ENCODE measurements at places on chromosomes 1 and 21.

DNA sequence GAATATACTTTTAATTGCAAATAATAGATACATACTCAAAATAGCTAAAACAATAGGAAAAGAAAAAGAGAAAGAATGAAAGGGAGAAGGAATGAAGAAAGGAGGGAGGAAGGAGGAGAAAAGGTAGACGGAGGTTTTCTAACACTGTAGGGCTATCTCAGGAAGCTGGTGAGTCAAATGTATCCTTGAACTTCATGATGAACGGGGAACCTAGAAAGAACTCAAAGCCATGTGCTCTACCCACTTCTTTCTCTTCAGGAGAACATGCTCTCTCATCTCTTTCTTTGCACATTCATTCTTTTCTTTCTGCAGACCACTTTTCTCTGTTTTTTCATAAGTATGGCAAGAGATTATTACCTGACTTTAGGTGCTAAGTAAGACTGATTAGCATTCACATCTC lies 37.3 kb upstream of the ZNF644 start:
- DNase-seq = no peak

DNA sequence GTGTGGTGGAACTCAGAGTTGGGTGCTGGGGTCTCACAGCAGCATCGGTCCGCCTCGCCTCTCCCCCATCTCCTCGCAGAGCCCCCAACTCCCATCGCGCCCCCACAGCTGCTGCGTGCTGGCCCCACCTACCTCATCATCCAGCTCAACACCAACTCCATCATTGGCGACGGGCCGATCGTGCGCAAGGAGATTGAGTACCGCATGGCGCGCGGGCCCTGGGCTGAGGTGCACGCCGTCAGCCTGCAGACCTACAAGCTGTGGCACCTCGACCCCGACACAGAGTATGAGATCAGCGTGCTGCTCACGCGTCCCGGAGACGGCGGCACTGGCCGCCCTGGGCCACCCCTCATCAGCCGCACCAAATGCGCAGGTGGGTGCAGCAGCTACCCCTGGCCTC lies 24.2 kb downstream of the PTPRU start:
- no peak for DNase-seq

DNA sequence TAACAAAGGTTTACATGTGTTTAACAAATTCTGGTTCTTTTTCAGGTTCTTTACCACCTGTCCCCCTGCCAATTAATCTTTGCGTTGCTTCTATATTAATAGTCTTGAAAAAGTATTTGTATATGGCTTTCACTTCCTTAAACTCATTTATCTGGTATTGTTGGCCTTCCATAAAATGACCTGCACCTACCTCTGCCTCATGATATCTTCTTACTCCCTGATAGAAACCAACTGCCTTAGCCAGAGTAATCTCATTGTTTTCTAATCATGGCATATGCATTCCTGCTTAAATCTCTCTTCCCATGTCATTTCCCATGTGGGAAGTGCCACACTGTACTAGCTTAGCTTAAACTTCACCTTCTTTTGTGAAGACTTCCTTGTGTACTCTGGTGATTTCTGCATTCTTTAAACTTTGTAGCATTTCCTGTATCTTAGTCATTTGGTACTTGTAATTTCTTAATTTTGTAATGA lies 8.7 kb downstream of the SMG7 start:
- DNase-seq = peak; percentile 57

- no peak for DNase-seq
Observed at GRCh38 chr1:90761781-90762589, 44.9 kb upstream of the BARHL2 start.

- peak; percentile 99 for DNase-seq
Observed at GRCh38 chr1:156896490-156897033, 3.0 kb downstream of the PEAR1 start.

- DNase-seq = no peak
Observed at GRCh38 chr1:186179231-186179630, 195.8 kb downstream of the TPR start.

GRCh38 chr1:170630977-170631376 lies 33.0 kb upstream of the PRRX1 start:
- DNase-seq = no peak

- peak; percentile 47 for DNase-seq
Observed at GRCh38 chr1:247421074-247421473, 5.1 kb downstream of the NLRP3 start.

GRCh38 chr1:246279402-246279801 lies 227.7 kb downstream of the SMYD3 start:
- no peak for DNase-seq

DNA sequence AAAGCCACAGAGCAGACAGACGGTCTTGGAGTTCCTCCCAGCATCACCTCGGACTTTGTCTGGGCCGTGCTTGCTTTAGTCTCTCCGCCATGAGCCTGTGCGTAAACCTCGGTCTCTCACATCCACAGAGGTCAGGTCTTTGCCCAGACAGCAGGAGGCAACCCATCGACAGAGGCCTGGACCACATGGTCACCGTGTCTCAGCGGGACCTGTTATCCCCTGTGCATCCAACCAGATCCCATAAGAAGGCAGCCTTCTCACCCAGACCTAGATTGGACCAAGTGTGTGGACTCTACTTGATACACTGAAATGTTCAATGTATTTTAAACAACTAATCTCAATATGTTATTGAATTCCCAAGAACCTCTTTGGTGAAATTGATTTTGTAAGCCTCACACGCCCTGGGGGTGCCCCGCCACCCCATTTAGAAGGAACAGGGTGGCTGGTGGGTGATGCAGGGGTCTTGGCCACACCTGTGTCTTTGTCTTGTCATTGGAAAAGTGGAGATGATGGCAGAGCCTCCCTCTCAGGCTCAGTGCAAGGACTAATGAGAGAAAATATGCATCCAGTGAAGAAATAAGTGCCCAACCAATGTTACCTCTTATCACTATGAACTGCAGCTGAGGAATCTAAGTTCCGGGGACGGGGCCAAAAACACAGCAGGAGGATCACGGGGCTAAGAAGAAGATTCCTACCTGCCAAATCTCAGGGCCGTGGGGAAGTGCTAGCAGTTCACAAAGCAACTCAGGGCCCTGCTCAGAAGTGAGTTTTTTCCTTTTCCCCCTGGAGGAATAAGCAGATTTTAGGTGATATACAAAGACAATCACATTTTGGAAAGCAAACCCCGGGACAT lies 101.6 kb upstream of the BACE2 start:
- no peak for DNase-seq

GRCh38 chr1:111489604-111490003 lies 13.8 kb downstream of the ADORA3 start:
- DNase-seq = no peak

DNA sequence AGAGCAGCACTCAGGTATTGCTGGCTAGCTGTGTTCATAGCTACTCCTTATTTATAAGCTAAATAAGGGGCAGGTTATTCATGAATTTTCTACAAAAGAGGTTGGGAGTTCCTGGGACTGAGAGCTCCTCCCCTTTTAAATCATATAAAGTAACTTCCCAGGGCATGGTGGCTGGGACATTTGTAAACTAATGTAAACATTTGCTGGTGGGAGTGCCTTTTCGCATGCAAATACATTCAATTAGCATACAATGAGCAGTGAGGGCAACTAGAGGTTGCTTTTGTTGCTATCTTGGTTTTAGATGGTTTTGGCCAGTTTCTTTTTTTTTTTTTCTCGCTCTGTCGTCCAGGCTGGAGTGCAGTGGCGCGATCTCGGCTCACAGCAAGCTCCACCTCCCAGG lies 43.4 kb downstream of the GNPAT start:
- no peak for DNase-seq

- DNase-seq = peak; percentile 71
Observed at GRCh38 chr1:22107126-22107525, 35.8 kb downstream of the WNT4 start.

DNA sequence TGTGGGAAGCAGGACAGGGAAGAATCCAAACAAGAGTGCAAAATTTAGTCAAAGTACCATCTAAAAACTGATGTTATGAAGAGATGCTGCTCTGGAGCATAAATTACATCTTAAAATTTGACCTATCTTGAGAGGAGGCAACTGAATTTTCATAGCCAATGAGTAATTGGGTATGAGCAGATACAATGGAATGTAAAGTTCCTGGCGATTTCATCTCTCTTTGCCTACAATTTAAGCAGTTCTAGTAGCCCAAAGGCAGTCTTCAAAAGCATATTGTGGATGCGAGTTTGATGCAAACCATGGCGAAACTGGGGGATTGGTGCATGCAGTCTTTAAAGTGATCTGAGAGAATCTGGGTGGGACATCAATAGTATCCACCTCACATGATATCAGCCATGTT lies 1265.9 kb downstream of the BRINP3 start:
- DNase-seq = peak; percentile 78

- peak; percentile 10 for DNase-seq
Observed at GRCh38 chr1:8395433-8395866, 77.5 kb downstream of the SLC45A1 start.

DNA sequence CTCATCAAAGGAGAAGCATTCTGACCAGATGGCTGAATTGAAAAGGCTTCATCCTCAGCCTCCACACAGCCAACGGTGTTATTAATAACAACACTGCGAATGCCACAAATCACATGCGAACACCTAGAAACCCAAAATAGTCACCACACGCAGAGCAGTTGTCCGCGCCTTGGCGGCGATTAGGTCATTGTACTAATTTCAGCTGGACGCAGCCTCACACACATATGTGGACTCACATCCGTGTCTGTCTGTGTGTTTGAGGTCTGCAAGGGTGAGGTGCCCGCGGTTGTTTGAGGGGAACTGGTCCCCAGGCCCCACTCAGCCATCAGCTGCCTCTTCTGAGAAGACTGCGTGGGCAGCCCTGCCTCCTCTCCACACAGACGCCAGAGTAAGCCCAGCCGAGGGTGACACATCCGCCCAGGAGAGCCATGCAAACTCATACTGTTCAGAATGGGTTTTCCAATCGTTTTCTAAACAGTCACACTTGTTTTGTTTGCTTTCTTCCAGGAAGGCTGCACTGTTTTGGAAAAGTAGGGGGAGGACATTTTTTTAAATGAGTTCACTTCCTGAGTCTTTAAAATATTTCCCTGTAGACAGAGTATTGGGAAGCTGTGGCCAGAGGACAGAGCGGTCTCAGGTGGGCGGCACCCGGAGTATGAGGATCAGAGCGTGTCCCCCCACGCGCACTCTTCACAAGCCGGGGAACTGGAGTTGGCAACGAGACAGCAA lies 53.4 kb downstream of the TOMM20 start:
- peak; percentile 96 for DNase-seq

- no peak for DNase-seq
Observed at GRCh38 chr1:38436006-38436405, 389.4 kb upstream of the POU3F1 start.

DNA sequence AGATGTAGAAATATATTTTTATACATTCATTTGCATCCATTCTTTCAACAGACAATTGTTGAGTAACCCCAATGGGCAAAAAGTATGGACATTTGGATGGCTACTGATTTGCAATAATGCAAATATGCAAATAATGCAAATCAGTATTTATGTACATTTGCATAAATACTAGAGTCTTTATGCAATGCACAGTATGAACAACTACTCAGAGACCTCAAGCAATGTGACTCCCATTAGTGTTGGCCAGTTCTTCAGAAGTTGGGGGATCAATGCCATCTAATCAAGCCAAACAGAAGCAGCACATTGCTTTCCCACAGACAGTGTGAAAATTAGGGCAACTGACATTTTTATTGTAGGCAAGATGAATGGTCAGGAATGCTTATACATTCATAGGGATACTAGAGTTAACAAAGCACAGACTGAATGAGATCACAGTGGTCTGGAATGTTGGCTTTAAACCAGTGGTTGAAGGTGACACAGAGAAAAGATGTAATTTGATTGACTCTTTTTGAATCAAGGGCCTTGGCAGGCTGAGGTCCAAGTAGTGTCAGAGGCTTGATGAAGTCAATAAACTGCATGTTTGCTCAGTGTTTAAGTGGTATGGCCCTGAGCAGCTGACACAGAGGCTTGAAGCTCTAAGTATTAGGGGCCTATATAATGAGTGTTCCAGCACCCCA lies 256.6 kb downstream of the CTH start:
- DNase-seq = no peak

DNA sequence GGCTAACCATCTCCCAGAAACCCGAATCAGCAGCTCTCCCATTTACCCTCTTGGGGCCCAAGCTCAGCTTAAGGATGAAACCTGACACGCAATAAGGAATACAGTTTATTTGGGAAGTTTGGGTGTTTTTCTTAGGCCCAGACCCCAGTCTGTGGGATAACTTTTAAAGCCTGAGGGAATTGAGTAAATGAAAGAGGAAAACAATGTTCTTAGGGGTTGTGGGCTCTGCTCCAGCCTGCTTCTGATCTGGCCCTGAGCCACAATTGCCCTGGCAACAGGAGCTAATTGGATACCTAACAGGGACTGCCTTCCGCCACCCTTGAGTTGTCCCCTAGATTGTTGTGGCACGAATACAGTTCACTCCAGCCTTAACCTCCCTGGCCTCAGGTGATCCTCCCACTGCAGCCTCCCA lies 20.1 kb downstream of the DYRK3 start:
- no peak for DNase-seq

GRCh38 chr1:227102056-227102455 lies 162.0 kb downstream of the COQ8A start:
- DNase-seq = no peak

- peak; percentile 26 for DNase-seq
Observed at GRCh38 chr1:160149716-160150115, 1.7 kb upstream of the ATP1A4 start.

GRCh38 chr1:228093050-228093906 lies 9.8 kb downstream of the C1orf35 start:
- DNase-seq = no peak

GRCh38 chr1:115814685-115815398 lies 26.1 kb downstream of the NHLH2 start:
- no peak for DNase-seq

DNA sequence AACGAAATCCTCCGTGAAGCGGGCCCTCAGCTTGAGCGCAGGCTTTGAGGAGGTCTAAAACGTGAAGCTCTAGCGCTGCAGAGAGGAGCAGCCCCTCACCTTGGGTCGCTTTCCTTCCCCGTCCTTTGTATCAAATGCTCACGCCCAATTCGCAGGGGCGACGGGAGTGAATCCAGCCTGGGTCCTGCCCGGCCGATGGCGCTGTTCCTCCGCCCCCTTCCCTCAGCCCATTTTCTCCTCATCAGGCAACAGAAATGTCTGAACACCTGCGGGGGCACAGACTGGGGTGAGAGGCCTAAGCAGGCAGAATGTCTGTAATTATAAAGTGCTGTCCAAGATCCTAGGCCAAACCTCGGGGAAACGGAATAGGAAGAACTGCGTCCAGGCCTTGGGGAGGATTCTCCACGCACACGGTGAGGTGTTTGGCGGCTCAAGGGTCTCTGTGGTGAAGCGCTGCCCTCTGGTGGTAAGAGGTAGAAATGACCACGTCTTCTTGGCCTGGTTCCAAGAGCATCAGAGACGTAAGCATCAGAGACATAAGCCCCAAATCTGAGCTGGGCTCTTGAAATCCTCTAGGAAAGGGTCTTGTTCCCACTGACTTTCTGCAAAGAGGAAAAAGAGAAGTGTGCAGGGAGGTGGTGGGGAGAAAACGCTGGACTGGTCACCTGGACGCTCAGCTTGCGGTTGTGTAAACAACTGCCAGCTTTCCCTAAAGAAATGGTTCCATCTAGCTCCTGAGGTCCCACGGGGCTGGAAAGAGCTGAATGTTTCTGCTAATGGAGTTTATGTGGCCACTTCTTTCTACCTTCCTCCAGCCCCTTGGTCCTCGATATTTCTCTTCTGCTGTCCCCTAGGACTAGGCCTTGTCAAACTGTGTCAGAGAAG lies 92.1 kb upstream of the CD53 start:
- peak; percentile 76 for DNase-seq
